Stimulated activated CD8-positive, alpha-beta memory T cell treated with anti-CD3 and anti-CD28 coated beads, Interleukin-7, amount 100 ng/mL, for 4 hours (primary cell): ENCODE measurements at places on chromosomes 6 and 20.

DNA sequence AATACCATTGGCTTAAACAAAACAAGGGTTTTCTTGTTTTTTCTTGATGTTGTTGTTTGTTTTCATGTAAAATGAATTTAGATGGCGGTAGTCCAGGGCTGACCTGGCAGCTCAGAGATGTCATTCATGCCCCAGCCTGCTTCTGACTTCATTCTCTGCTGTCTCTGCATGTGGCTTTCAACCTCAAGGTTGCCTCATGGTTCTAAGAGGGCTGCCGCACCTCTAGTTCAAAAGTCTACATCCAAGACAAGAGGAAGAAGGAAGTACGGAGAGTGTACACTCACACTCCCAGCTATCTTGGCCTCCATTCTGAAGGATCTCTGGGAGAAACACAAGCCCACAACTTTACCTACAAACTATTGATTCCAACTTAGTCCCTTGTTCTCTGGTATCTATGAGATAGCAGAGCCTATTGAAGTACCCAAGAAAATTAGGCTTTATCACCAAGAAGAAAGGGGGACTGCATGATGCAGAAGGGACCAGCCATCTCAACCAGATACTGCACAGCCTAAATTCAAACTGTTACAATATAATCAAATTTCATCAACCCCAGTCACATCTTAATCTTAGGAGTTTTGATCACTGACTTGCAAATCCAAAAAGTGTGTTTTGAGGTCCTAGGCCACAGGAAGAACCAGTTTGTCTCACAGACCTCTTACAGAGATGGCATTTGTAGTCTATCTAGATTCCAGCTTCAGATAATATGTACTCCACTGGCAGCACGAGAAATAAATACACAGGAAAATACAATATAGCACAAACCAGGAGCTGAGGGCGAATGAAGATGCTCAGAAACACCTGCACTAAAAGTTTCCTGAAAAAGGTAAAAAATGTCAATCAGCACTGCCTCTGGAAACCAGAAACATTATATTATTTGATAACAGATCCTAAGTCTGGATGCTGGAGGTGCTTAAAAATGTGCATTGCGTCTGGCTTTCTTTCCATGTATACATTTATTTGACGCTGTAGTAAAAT is 866 bp upstream of the BTN3A3 start:
- no peak for DNase-seq

DNA sequence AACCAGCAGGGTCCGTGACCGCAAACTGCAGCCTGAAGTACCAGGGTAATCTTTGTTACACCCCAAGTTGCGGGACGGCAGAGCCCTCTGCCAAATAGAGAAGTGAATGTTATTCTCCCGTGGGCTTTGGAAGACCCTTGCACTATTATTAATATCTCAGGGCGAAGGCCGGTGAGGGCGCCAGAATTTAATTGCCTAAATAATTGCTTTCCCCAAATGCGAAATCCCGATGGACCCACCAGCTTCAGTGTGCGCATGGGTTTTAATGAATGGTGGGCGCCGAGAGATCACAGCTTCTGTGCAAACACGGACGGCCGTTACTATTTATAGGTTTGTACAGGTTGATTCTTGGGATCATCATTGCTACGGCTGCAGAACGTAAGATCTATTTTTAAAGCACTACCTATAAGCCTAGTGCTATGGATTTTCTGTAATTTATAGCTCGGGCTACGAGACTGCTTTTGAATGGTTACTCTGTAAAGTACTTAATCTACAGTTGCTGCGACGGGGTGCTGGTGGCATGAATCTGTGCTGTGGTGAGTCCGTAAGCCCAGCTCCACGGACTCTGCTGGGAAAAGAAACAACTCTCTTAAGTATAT is 15.2 kb upstream of the PHACTR3 start:
- no peak for DNase-seq

GRCh38 chr6:21609881-21610329 is 16.4 kb downstream of the SOX4 start:
- no peak for DNase-seq

DNA sequence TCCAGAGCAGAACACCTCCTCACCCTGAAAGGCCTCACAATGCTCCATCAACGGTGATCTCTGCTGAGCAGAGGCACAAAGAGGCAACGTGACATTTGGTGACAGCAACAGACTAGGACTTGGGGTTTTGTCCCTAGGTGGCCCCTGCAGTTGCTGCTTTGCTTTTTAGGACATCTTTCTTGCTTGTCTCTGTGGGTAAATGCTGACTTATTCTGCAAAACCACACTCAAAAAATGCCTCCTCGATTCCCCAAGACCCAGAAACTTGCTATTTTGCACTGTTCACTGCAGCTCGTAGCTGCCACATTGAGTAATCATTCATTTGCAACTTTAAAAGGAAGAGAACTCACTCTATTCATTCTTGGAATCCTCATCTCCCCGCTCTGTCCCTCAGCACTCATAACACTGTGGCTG is 209.9 kb downstream of the LY86 start:
- DNase-seq = no peak

DNA sequence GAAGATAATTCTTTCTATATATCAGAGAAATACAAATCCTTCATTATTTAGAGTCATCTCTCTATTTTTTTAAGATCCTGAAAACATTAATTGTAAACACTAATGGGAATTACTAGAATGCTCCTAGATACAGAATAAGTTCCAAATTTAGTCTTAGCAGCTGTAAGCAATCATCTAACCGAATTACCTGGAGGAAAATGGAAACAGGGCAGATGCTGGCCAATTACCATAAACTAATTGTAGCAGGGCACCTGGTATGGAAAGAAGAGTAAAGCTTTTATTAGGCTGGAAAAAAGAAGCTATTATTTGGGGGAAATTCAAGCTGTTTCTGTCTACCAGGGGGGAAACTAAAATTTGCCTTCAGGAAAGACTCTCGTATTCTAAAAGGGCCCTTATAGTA is 257.5 kb downstream of the MMUT start:
- DNase-seq = no peak

DNA sequence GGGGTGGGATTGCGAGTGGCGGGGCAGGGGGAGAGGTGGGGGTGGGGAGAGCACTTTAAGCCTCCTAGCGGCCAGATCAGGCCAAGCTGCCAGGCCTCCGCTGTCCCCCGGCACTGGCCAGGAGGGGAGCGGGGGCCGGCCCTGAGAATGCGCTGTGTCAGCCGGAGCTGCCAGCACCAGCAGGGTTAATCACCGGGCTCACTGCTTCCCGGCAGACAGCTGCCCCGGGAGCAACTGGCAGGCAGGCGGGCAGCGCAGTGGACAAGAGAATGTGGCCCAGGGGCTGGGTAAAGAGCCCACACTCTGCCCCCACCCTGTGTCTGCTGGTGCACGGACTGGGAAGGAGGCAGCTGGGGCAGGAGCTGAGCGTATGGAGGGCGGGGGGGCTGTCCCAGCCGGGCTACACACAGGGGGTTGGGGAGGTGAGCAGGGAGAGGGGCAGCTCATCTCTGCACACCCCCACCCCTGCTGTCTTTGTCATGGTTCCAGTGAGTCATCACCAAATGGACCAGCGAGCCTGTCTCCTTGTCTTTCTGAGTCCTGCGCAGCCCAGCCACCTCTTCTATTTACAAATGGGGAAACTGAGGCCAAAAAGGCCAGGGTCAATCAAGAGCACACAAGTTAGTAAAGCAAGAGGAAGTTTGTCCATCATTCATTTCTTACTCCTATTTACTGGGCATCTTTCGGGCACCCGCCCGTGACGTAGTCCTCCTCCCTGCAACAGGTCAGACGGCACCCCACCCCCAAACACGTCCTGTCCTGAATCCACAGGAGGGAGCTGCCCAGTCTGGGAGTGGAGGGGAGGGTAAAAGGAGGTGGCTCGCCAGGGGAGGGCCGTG is 2.1 kb upstream of the LAMA5 start:
- no peak for DNase-seq

GRCh38 chr6:119501798-119502483 is 152.4 kb upstream of the MAN1A1 start:
- no peak for DNase-seq

- DNase-seq = no peak
Measured at GRCh38 chr6:150290429-150290828, 78.4 kb upstream of the IYD start.

GRCh38 chr6:42179945-42180313 is 6.8 kb downstream of the GUCA1A start:
- DNase-seq = no peak

GRCh38 chr20:48105526-48105925 is 320.2 kb upstream of the SULF2 start:
- no peak for DNase-seq
